Left ventricle myocardium inferior (tissue), 1 donor: ENCODE measurements at places on chromosomes 2 and 18. TPM values are rescaled to one million over a fixed set of nuclear protein-coding genes. Genes with fewer than 3 reads are reported as not detected.

DNA sequence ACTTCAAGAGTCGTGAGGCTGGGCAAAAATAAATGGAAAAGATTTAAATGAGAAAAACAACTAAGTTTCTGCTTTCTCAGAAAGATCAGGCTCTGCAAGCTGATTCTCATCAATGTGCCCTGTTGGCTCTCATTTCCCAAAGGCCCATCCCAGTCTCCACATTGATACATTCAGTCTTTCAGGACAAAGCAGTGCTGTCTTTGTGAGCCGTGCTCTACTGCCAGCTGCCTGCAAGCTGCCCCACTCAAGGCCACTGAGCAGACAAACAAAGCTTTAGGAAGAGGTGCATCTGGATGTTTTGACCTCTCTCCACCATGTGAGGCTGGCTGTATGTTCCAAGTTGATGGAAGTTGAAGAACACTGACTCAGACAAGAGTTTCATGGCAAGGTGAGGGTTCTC lies 48.8 kb downstream of the FSHR start:
- no peak for DNase-seq

DNA sequence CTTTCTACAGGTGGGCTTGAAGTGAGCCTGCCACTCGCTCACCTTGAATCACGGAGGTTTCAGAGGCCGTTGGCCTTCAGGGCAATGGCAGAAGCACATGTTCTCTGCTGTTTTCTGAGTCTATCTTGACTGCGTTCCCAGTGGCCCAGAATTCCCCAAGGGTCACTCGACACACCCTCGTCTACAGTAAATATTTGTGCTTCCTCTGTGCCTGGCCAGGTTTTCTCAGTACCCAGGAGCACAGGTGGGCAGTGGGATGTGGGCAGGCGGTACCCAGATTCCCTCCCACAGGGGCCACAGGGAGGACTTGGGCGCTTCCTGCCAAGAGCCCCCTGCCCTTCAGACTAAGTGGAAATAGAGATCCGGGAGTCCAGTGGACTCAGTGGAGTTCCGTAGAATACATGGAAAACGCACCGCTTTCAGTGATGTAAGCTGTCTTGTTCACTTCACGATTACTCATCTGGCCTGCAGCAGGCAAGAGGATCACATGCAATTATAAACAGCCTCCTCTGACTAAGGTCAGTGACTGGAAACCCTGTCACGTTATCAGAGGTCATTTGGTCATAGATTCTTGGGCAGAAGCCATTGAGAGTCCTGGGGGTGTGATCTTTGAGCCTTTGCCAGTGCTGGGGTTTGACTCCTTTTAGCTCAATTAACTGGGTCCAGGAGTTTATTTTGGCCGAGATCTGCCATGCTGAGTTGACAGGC lies 179.8 kb downstream of the NEDD4L start:
- no peak for DNase-seq

DNA sequence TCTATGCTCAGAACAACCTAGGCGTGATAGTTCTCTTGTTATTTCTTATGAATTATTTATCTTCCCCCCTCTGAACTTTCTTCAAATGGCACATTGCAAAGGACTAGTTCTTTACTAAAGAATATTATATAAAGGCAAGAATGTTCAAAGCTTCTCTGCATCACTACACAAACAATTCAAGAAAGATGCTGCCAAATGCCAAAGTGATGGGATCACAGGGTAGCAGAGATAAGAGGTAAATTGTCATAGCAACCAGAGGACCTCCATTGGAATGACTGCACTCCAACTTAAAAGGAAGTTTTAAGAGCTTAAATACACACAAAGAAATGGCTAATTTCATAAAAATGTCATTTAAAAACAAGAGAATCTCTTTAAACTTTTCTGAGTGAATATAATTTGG lies 72.8 kb downstream of the AQP4 start:
- no peak for DNase-seq

- DNase-seq = no peak
Observed at GRCh38 chr18:53426666-53427184, 797.7 kb downstream of the MBD2 start.

DNA sequence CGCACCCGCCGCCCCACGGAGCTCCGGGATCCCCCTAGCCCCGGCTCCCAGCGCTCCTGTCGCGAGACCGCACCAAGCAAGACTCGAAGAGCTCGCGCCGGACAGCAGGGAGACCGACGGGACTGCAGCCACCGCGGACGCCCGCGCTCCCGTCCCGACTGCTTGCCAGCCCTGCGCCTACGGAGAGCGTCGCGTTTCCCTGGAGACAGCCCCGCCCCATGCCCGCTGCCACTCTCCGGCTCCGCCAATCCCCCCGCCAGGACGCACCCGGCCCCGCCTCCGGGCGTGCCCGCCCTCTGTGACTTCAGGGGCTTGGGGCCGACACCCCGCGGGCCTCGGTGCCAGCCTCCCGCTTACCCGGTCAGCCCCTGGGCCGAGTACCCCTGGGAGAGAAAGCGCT lies at the start of gene ANKMY1:
TSS of gene ANKMY1 (minus strand) at position 181 of the 400 bp plus-strand sequence. CDS start 653 bp downstream, outside the sequence.
- peak; percentile 69 for DNase-seq

GRCh38 chr2:64667535-64667934 lies 13.8 kb upstream of the SERTAD2 start:
- no peak for DNase-seq

- no peak for DNase-seq
Observed at GRCh38 chr2:237180187-237180586, 94.5 kb downstream of the COPS8 start.

DNA sequence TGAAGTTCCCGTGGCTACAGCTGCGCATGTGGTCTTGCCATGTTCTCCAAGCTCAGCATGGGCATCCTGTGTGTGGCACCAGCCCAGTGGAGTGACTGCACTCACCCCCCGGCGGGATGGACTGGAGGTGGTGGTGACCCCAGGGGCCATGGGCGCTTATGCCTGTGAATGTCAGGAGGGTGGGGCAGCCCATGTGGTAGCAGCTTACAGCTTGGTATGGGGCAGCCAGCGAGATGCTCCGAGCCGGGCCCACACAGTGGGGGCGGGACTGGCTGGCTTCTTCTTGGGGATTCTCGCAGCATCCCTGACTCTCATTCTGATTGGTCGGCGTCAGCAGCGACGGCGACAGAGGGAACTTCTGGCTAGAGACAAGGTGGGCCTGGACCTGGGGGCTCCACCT lies 25.6 kb downstream of the SEMA4F start:
- DNase-seq = no peak

DNA sequence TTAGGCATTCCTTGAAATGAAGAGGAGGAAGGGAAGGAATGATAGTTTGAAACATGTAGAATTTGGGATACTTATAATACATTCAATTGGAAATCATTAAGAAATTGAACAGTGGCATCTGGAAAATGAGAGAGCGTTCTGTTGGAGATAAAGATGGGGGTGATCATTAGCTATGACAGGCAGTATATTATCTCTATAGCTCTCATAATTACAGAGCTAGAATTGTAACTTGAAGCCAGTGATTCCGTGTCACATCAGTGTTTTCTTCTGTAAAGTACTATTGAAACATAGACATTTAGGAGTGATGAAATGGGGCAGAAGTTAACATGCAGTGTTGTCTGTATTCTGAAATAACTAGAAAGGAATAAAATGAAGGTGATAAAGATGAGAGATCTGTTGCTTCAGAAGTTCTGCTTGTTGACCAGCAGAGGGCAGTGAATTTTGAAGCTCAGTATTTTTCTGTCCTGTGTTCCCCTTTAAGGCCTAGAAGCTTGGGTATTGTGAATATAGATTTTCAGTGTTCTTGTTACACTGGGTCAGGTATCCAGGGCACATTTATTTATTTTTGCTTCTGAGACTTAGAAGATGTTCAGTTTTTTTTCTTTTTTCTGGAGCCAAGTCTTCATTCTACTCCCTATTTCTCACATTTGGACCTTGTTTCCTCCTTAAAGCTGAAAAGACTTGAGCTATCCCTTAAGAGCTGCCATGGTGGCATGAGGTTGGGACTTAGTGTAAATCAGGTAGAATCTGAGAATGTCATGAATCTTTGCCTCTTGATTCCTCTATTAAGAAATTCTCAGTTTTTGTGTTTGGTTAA lies 157.4 kb downstream of the TAF4B start:
- no peak for DNase-seq

- no peak for DNase-seq
Observed at GRCh38 chr2:179898873-179899272, 37.5 kb upstream of the ZNF385B start.

- DNase-seq = no peak
Observed at GRCh38 chr18:77111951-77112746, 20.4 kb downstream of the MBP start.

DNA sequence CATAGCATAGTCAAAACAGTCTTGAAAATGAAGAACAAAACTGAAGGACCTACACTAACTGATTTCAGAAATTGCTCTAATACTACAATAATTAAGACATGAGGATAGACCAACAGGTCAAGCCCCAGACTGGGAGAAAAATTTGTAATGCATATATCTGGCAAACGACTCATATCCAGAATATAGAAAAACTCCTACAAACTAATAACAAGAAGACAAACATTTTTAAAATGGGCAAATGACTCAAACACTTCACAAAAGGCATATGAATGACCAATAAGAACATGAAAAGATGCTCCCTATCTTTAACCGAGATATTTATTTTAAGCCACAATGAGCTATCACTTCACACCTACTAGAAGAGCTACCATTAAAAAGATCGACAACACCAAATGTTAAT lies 14.2 kb downstream of the TGFBRAP1 start:
- no peak for DNase-seq

GRCh38 chr2:197869501-197870111 lies 65.2 kb downstream of the PLCL1 start:
- DNase-seq = no peak

DNA sequence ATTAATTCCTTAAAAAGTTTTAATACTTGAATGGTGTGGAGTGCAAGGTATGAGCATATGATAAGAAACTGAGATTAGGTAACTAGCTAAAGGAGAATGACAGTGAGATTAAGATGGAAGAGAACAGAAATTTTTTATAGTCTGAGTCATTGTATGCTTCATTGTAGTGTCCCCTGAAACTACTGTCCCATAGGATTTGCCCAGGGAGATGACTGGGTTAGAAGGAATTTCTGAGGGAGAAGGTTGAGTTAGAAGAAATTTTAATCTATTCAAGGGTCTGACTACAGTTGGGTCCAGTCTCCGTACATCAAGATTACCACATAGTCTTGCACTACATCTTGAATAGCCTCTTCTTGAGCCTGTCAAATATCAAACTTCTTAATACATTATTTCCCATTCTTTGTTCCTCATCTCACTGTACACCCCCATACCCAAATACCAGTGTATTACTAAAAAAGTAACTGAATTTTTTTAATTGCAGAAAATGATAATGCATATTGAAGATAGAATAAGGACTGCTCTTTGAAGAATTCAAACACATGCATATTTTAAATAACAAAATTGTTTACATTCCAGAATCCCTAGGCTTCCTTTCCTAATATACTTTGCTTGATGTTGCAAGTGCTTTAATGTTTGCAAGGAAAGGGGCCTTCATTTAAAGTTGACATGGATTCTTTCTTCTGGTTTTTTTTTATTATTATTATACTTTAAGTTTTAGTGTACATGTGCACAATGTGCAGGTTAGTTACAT lies 314.3 kb upstream of the COL3A1 start:
- DNase-seq = no peak

DNA sequence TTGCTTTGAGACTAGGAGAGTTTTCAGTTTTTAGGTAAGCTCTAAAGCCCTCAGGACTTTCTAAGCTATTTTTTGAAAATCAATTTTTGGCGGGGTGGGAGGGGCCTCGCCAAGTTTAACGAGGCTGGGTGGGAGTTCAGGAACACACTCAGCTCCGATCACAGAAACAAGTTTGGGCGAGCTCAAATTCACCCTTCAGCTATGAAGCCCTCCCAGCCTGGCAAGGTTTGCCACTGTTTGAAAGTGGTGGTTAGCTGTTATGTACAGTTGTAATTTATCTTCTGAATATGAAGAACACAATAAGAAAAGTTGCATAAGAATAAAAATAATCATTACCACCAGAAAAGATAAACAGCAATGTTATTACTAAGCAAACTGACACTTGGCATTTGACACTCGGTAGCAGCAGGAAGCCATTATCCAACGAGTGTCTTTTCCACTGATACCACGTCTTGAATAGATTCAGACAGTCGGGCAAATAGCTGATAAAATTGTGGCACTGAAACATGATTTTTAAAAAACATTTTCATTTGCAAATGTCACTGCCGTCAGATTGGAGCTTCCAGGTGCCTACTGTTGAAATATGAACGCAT lies 59.8 kb downstream of the KCTD1 start:
- DNase-seq = no peak

SKOR2 gene
- not detected for total RNA-seq

MATN3 gene
- total RNA-seq = 0.22 TPM

SERPINB5 gene
- not detected for total RNA-seq

FEV gene
- total RNA-seq = not detected

SERPINB10 gene
- total RNA-seq = not detected

PREB gene
- total RNA-seq = 54.6 TPM

GPR39 gene
- not detected for total RNA-seq

QPCT gene
- 2.0 TPM for total RNA-seq

LRRC30 gene
- not detected for total RNA-seq

CHCHD5 gene
- total RNA-seq = 19.2 TPM

EFEMP1 gene
- 72.3 TPM for total RNA-seq

SOX11 gene
- total RNA-seq = 0.93 TPM
